ENCODE measurements at places on chromosomes 6 and 20. TPM values are rescaled to one million over a fixed set of nuclear protein-coding genes. Genes with fewer than 3 reads are reported as not detected.

NHLRC1 gene
- total RNA-seq: 1.8 TPM

FHL5 gene
- not detected for total RNA-seq

BPIFB1 gene
- not detected for total RNA-seq

ZNF311 gene
- total RNA-seq: 1.9 TPM

CAGE1 gene
- total RNA-seq: 0.09 TPM

HLA-DMB gene
- total RNA-seq: under 0.01 TPM

TMEM74B gene
- not detected for total RNA-seq
